Natural killer cell treated with Interleukin-12 subunit alpha and Interleukin-12 subunit beta and Interleukin-15 and Interleukin-18, amount 100 ng/mL, for 72 hours (primary cell): ENCODE measurements at places on chromosomes 16 and 17.

- no peaks in the 10 kb centered on the region for H3K27me3 ChIP-seq
- no peak overlapping the region for H3K27ac ChIP-seq
- peak overlapping the region; percentile 32 for H3K4me3 ChIP-seq
- DNase-seq = no peak
These were observed 11.1 kb upstream of the ALDOA start for GRCh38 chr16:30054451-30054850.

DNA sequence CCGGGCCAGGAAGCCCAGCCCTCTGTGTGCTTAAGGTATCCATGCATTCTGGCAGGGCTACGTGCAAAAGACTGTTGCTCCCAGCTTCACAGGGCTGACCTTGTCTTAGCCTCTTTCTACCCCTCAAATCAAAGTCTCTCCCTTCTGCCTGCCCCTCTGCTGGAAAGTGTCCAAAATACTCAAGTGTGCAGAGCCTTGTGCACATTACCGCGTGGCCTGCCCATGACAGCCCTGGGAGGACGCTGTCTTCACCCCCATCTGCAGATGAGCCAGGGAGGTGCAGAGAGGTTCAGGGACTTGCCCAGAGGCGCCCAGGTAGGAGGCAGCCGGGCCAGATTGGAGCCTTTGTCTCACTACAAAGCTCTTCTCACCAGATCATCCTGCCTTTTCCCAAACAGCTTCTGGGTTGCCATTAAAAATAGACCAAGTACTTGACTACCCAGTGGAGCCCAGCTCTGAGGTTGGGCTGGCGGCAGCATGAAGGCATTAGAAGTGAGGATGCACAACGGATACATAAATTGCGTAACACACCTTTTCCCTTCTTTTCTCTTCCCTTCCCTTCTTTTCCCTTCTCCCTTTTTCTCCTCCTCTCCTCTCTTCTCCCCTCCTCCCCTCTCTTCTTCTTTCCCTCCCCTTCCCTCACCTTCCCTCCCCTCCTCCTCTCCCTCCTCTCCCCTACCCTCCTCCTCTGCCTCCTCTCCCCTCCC lies 3.5 kb downstream of the CACNG4 start:
- H3K4me1 ChIP-seq = peaks cover 5% of the 10 kb centered on the region
- no peaks in the 10 kb centered on the region for H3K36me3 ChIP-seq
- no peak for DNase-seq
- no peak overlapping the region for H3K4me3 ChIP-seq
- H3K27ac ChIP-seq = no peak overlapping the region

DNA sequence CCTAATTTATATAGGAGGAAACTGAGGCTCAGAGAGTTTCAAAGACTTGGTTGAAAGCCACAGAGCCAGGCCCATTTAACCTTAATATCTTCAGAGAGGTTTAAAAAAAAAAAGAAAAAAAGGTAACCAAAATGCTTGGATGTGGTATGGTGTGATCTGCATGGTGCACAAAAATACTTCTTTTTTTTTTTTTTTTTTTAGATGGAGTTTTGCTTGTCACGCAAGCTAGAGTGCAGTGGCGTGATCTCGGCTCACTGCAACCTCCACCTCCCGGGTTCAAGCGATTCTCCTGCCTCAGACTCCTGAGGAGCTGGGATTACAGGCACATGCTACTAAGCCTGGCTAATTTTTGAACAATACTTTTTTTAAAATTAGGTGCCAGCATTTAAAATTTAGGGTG lies 101.8 kb downstream of the XYLT1 start:
- peak overlapping the region; percentile 97 for H3K27ac ChIP-seq
- H3K36me3 ChIP-seq = peaks cover 5% of the 10 kb centered on the region
- no peak for DNase-seq
- H3K4me1 ChIP-seq = peaks cover 77% of the 10 kb centered on the region
- H3K27me3 ChIP-seq = no peaks in the 10 kb centered on the region
- peak overlapping the region; percentile 83 for H3K4me3 ChIP-seq

DNA sequence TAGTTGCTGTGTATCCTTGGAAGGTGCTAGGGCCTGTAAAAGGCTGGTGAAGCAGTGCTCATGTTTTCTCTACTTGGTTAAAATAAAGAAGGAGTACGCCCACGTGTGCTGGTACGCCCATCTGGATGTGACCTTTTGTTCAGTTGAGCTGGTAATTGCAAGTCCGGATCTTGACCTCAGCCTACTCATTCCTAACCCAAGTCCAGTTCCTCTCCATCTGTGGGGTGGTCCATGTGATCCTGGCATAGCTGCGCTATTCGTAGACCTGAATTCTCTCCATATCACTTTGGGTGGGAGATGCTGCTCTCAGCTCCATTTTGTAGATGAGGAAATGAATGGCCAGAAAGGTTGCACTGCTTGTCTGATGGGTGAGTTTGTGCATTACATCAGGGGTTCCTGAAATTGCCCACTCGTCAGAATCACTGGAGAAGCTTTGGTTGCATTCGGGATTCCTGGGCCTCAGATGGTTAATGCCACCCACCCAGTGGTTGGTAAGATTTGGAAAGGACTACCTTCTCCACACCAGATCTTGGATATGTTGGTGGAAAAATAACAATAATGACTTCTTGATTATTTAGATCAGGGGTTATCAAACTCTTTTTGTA lies 328.8 kb downstream of the CPPED1 start:
- no peak for DNase-seq
- H3K27me3 ChIP-seq = no peaks in the 10 kb centered on the region
- H3K36me3 ChIP-seq = no peaks in the 10 kb centered on the region
- H3K27ac ChIP-seq = no peak overlapping the region
- H3K4me1 ChIP-seq = no peaks in the 10 kb centered on the region

GRCh38 chr16:22053921-22054341 lies 38.4 kb upstream of the VWA3A start:
- H3K4me3 ChIP-seq = peak overlapping the region; percentile 45
- peaks cover 28% of the 10 kb centered on the region for H3K4me1 ChIP-seq
- H3K27ac ChIP-seq = peak overlapping the region; percentile 64
- no peaks in the 10 kb centered on the region for H3K27me3 ChIP-seq

GRCh38 chr17:14699574-14700185 lies 398.8 kb downstream of the HS3ST3B1 start:
- H3K36me3 ChIP-seq = no peaks in the 10 kb centered on the region
- H3K27me3 ChIP-seq = peaks cover 4% of the 10 kb centered on the region
- no peaks in the 10 kb centered on the region for H3K4me1 ChIP-seq
- no peak overlapping the region for H3K27ac ChIP-seq

DNA sequence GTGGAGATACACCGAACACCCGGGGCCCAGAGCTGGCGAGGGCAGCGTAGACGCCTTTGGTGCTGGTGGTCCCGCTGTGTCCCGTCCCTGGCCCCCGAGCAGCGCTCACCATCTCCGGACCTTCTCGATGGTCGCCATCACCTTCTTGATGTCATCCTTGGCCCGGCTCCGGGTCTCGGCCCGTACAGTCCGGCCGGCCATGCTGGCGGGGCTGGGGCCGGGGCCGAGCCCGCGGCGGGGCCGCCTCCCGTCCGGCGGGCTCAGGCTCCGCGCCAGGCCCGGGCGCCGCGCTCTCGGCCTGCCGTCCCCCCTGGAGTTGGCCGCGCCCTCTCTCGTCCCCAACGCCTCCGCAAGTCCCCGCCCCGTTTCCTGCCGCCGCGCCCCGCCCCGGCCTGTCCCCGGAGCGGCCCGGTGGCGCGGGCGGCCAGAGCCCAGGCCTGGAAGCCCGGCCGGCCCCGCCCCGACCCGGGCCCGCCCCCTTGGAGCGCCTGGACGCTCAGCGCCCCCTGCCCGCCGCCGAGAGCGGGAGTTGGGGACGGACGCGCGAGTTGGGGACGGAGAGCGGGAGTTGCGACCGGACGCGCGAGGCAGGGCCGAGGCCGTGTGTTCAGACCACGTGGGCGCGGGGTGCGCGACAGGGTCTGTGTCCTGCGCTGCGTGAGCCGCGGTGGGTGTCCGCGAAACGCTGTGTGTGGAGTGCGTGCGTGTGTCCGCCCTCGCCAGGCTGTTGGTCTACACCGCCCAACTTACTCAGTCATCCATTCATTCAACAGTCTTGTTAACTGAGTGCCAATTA lies at the start of gene BCL7C:
Gene BCL7C, minus strand, starts transcription at position 334 of the 796 bp plus-strand sequence. Its CDS starts 133 bp downstream, at position 201.
- peak within 1 kb of the TSS; percentile 99 for H3K4me3 ChIP-seq
- peaks cover 38% of the 10 kb centered on the region for H3K4me1 ChIP-seq
- peak; percentile 96 for DNase-seq

DNA sequence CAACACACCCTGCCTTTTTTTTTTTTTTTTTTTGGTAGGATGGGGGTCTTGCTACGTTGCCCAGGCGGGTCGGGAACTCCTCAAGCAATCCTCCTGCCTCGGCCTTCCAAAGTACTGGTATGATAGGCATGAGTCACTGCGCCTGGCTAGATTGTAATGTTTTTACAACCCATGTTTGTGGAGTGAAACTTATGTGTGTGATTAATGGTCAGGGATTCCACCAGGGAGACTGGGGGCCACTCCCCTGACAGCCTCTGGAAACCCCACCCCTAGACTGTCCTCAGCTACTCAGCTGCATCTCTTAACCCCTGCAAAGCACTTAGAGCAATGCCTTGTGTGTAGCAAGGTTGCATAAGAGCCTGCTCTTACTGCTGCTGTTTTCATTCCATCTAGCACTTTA lies 220.5 kb downstream of the PARN start:
- no peaks in the 10 kb centered on the region for H3K27me3 ChIP-seq
- H3K4me3 ChIP-seq = no peak overlapping the region
- H3K4me1 ChIP-seq = no peaks in the 10 kb centered on the region
- no peaks in the 10 kb centered on the region for H3K36me3 ChIP-seq
- no peak for DNase-seq

DNA sequence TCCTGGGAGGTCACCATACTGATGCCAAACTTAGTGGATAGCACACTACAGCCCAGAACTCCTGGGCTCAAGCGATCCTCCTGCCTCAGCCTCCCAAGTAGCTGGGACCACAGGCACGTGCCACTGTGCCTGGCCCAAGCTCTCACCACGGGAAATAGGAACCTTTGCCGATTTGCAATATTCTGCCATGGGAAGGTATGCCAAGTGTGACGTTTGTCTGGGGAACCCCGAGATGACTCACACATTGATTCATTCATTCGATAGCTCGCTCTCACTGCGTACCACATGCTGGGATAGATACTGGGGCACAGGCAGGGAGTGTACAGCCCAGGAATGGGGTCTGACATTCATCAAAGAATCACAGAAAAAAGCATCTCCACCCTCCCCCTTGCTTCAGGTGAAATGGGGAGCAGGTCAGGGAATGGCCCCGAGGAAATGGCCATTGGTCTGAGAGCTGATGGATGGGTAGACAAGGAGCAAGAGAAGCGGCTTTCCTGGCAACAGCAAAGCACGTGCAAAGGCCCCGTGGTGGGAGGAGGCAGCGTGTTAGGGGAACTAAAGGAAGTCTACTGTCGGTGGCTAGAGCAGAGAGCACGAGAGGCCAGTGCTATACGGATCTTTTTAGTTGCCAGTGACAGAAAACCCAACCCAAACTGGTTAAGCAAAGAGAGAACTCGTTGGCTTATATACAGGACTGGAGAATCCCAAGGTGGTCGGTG lies 44.1 kb downstream of the DNAH17 start:
- H3K4me3 ChIP-seq = no peak overlapping the region
- peaks cover 11% of the 10 kb centered on the region for H3K4me1 ChIP-seq
- H3K36me3 ChIP-seq = no peaks in the 10 kb centered on the region
- H3K27me3 ChIP-seq = peaks cover 2% of the 10 kb centered on the region

DNA sequence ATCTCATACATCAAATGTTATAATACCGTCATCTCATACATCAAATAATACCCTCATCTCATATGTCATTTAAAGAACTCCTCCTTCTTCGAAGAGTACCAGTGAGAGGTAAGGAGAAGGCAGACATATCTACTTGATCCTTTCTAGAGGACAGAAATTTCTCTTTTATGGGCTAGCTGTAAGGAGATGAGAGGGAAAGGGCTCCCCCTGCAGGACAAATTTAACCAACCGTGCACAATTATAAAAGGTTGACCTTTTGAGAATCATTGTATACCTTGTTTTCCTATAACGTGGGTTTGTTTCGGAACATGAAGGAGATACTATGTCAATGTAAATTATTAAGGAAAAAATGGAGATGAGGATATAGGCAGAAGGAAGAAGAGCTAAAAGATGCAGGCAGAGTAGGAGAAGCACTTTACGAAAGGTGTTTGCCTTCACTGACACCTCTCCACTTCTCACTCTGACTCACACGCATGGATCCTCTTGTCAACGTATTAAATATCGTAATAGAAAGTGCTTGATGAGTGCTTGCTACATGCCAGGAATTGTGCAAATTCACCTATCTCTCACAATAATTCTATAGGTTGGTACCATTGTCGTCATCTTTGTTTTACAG lies 465.9 kb upstream of the ERCC4 start:
- H3K4me3 ChIP-seq = no peak overlapping the region
- no peak overlapping the region for H3K27ac ChIP-seq
- no peaks in the 10 kb centered on the region for H3K36me3 ChIP-seq

GRCh38 chr16:2226245-2226793 lies 2.9 kb downstream of the E4F1 start:
- no peak for DNase-seq
- H3K36me3 ChIP-seq = no peaks in the 10 kb centered on the region
- H3K27ac ChIP-seq = peak overlapping the region; percentile 50
- H3K4me3 ChIP-seq = peak overlapping the region; percentile 12
- no peaks in the 10 kb centered on the region for H3K27me3 ChIP-seq
- H3K4me1 ChIP-seq = peaks cover 9% of the 10 kb centered on the region

- H3K27ac ChIP-seq = no peak overlapping the region
- no peaks in the 10 kb centered on the region for H3K4me1 ChIP-seq
- peaks cover 21% of the 10 kb centered on the region for H3K27me3 ChIP-seq
- no peak overlapping the region for H3K4me3 ChIP-seq
- H3K36me3 ChIP-seq = peaks cover 7% of the 10 kb centered on the region
- DNase-seq = no peak
These were observed 10.3 kb upstream of the PHB1 start for GRCh38 chr17:49425004-49425286.

- peaks cover 9% of the 10 kb centered on the region for H3K4me1 ChIP-seq
- H3K27me3 ChIP-seq = peaks cover 12% of the 10 kb centered on the region
- no peak overlapping the region for H3K4me3 ChIP-seq
- no peaks in the 10 kb centered on the region for H3K36me3 ChIP-seq
- no peak for DNase-seq
These were observed 29.4 kb upstream of the PRKCA start for GRCh38 chr17:66272811-66273585.

DNA sequence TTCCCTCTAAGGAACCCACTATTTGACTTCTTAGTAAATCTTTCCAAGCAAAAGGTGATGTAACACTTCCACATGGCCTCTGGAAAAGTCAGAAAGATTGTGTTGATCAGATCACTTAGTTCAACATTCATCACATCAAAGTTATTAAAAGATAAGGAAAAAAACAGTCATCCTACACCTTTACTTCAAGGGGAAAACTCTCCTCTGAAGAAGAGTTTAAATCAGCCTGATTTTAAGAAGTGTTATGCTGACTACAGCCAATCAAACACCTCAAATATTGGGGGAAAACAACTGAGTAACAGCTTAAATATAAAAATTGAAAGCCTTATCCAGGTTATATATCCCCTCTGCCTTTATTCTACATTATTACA lies 19.6 kb upstream of the COPRS start:
- no peak overlapping the region for H3K4me3 ChIP-seq
- DNase-seq = no peak
- peak overlapping the region; percentile 47 for H3K27ac ChIP-seq
- H3K36me3 ChIP-seq = peaks cover 16% of the 10 kb centered on the region
- H3K4me1 ChIP-seq = peaks cover 5% of the 10 kb centered on the region
- no peaks in the 10 kb centered on the region for H3K27me3 ChIP-seq
